ENCODE measurements at places on chromosomes 16 and 17.

- DNase-seq: no peak
Measured at GRCh38 chr16:28182801-28183200, 29.0 kb downstream of the XPO6 start.

GRCh38 chr16:4114257-4115208, 1.7 kb downstream of the ADCY9 start:
- DNase-seq: no peak

- no peak for DNase-seq
Measured at GRCh38 chr16:11597235-11598095, 10.7 kb upstream of the LITAF start.

DNA sequence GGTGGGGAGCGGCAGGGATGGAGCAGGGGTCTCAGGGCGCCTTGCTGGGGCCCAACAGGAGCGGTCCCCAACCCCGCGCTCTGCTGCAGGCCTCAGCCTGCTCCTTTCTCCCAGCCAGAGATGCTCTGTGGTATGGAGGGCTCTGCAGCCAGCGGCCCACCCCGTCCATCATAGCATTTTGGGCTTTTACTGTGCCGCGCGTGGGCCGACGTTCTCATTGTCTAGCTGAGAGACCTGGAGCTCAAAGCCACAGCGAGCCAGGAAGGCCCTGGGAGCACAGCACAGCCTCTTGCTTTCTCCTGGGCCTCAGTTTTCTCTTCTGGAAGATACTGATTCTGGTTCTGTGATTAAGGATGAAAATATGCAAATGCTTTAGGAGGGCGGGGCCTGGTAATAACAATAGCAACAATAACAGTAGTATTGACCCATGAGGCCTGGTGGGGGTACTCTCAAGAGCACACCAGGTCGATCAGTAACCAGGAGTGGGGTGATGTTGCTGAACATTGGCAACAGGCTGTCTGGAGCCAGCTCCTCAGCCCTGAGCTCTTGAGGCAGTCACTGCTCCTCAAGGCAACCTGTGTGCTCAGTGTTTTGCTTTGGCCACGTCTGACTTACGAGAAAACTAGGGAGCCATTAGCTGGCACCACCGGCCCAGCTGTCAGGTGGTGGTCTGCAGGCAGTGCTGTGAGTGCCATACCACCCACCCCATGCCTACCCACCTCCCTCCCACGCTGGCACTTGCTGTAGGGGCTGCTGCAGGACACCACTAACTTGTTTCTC, 1.1 kb upstream of the RASD1 start:
- no peak for DNase-seq

DNA sequence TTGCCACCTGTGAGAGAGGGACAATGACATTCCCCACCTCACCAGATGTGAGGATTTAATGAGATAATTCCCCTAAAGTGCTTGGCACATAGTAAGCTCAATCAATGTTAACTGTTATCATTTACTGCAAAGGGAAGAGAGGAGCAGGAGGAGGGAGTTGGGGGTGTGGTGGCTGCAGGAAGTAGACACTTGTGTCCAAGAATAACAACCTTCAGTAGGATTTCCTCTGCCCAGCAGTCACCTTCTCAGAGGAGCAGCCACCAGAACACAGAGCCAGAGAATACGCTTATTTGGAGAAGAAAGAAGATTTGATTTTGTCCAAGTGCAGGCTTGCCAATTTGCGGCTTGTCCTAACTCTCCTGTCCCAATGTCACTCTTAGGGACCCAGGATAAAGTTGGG, 10.2 kb downstream of the CBX4 start:
- DNase-seq: no peak

DNA sequence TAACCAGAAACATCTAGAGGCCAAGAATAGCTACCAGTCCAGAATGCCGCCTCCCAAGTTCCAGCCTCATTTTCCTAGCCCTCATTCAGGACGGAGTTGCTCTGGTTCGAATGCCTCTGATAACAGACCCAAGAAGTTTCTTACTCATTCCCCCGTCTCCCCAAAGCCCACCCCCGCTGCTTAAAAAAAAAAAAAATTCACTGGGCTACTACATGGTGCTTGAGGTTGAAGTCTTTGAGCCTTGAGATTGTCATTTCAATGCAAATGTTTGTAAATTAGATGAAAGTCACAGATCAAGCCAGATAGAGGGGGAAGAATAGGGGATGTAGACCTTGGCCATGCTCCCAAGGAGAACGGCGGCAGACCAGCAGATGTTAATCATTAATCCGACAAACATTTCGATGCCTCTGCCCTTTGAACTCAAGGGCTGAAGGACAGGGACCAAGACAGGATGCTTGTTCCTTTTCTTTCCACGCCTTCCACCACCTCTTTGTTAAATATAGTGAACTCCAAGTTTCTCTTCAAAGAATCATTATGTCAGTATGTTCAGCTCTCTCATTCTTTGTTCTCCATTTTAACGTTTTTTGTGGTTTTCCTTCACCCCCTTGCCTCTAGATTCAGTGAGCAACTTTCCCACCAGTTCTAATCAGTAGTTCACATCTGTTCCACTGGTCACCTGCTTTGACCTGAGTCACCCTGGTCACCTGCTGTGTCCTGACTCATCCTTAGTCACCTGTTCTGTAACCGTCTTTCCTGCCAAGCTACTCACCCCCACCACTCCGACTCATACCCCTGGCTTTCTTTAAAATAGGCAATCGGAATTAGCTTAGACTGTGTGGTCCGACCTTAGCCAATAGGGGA, 190.3 kb downstream of the CPPED1 start:
- DNase-seq: no peak

DNA sequence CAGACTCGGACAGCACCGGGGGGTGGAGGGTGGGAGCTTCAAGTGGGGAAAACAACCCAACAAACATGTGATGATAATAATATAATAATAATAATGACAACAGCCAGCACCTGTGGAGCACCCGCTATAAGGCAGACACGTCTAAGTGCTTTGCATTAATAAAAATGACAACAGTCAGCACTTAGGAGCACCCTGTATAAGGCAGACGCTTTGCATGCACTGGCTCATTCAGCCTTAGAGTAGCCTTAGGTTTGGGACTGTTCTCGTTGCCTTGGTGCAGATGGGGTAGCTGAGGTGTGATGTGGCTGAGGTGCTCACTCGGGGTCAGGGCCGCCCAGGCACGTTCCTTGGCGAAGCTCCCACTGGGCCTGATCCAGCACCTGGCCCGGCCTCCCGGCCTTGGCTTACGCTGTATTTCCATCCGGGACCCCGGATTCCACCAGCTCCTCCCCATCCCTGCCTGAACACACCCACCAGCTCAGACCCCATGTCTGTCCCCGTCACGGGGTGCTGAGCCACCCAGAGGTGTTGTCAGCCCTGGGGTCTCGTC, 144.0 kb upstream of the CIBAR2 start:
- DNase-seq: no peak

- no peak for DNase-seq
Measured at GRCh38 chr17:77288115-77288619, 147.4 kb downstream of the SEC14L1 start.

- DNase-seq: no peak
Measured at GRCh38 chr17:36835036-36835435, 102.2 kb upstream of the LHX1 start.

GRCh38 chr16:84827897-84828296, 8.1 kb downstream of the CRISPLD2 start:
- DNase-seq: no peak

GRCh38 chr17:73360961-73361761, 49.4 kb upstream of the CDC42EP4 start:
- no peak for DNase-seq

DNA sequence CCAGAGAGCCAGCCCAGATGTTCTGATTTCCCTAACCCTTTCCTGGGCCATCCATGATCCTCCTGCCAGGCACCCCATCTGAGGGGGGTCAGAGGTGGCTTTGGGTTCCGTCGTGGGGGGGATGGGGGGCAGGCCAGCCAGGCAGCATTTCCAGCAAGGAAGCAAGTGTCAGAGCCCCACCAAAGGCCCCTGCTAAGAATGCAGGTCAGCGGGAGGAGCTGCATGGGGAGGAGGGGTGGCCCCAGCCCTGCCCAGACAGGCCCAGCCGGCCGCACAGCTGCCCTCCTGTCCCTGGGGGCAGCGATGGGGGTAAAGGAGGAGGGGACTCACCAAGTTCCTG, 2.3 kb upstream of the SCRN2 start:
- no peak for DNase-seq

DNA sequence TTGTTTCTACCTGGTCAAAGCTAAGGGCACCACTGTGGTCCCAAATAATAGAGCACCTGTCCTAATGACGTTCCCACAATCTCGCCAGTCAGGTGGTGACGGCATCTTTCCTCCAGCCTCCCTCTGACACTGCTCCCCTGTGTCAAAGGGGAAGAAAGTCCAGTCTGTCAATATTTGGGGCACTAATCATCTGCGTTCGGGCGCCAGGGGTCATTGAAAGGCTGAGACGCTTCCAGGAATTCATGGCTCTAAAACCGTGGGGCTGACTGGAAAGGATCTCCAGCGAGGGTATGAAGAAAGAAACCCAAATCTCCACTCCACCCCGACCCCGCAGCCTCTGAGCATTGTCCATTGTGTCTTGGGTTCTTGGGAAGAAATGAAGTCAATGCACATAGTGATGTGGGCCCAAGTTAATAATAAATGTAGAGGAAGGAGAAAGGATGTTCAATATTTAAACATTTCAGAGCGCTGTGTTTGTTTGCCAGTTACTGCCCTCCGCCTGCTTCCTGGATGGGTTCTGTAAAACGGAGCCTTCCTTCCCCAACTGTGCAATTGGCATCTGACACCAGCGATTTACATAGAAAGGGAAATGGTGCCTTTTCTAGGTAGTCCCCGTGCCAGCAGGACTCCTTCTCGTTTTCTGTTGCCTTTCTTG, 103.2 kb downstream of the SOCS1 start:
- no peak for DNase-seq

- no peak for DNase-seq
Measured at GRCh38 chr17:51050291-51051033, 70.2 kb downstream of the SPAG9 start.

DNA sequence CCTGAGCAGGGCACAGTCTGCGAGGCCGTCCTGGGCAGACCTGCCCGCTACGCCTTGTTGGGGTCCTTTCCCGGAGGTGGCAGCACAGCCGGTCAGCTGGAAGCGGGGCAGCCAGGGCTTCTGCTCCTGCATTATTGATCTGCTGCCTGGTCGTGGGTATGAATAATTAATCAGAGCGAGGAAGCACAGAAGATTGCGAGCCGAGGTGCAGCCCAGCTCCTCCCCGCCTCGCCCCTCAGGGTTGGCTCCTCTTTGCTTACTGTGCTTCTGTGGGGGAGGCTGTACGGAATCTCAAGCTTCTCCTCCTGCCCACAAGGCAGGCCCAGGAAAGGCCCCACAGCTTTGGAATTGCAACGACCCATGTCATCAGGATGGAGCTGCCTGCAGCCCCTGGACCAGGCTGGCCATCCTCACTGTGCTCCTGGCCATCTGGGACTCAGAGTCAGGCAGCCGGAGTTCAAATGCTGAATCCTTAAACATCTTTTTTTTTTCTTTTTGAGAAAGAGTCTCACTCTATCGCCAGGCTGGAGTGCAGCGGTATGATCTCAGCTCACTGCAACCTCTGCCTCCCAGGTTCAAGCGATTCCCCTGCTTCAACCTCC, 25.6 kb downstream of the TRARG1 start:
- no peak for DNase-seq

DNA sequence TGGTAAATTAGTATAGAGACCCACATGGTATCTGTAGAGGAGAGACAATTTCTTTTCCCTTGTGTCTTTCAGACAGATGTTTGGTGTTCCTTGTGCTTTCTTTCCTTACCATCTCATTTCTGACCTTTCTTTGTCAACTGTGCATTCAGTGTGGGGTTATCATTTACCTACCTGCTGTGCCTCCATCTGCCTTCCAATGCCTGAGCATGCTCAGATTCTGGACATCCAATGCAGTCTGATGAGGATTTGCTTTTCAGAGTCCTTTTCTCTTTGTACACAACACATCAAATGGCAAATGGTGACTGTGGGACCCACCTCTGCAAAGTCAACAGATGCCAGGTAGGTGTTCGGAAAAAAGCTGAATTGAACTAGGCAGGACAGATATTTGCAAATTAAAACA, 364.8 kb downstream of the CA10 start:
- no peak for DNase-seq

- no peak for DNase-seq
Measured at GRCh38 chr17:56478836-56479447, 114.6 kb upstream of the NOG start.

DNA sequence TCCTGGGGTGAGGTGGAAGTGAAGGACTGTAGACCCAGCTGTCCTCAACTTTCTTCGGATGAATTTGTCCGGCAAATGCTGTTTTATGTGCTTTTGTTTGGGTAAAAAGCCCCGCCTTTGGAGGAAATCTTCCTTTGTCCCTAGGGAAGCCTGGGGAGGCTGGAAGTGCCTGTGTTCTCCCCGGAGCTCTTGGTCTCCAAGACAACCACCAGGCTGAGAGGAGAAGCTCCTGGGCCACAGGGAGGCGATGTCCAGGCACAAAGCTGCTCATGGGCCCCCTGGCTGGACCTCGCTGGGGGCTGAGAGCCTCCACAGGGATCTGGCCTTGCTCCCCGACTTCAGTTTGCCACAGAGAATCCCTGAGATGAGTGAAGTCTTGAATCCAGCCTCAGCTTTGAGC, 293.1 kb upstream of the N4BP1 start:
- DNase-seq: no peak

- DNase-seq: no peak
Measured at GRCh38 chr17:76152591-76152990, 11.5 kb upstream of the FOXJ1 start.

GRCh38 chr17:37888881-37889280, 35.3 kb upstream of the TBC1D3K start:
- DNase-seq: no peak

DNA sequence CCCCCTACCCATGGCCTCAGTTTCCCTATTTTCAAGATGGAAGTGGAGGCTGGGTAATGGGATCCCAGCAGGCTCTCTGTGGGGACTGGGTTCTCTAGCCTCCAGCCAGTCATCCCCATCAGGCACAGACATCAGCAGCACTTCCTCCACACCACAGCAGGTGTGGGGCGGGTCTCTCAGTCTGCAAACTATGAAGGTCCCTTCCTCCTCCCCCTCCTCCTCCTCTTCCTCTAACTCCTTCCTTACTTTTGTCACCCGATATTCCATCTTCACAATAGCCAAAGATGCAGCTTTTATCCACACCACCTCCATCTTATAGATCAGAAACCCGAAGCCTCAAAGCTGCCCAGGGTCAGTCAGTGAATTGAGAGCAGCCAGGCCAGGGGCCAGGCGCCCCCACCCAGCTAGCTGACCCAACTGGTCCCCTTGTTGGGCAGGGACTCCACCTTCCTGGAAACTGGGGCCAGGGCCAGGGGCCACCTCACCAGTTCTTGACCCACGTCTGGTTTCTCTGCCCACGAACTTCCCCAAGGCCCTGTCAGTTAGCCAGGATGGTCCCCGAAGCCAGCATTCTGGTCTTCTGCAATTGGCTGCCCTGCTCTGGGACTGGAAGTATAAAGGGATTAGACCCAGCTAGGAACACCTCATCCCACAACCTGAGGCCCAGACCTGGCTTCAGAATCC, 2.5 kb downstream of the FAM83G start:
- DNase-seq: no peak

Measured in right lung (tissue), 10 donors.